NCI-H774 (cell line): ENCODE measurements at places on chromosomes 3 and 15.

DNA sequence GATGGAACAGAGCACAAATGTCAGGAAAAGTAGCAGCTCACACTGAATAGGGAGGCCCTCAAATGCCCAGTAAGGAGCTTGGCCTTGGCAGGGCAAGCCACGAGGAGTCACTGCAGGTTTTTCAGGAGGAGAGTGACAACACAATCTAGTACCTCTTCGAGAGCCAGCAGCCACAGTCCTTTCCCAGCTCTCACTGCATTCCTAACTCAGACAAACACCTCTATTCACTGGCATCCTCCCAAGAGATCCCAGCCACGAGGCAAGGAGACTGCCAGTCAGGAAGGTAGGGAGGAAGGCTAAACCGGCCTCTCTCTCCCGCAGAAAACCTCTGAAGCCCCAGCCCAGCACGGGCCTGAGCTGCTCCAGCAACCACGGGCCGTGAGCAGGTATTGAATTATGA, 146.0 kb upstream of the SMAD3 start:
- no peak for DNase-seq

DNA sequence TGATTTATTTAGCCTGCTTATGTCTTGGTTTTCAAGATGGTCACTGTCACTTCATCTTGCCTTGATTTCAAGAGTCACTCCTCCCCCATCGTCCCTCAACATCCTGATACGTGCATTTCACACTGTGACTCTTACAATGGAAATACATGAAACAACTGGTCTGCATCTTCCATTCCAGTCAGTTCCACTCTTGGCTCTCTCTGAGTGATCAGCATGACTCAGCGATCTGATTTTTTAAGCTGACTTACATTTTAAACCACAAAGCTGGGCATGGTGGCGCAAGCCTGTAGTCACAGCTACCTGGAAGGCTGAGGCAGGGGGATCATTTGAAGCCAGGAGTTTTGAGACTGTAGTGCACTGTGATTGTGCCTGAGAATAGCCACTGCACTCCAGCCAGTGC, 271.2 kb upstream of the ROPN1 start:
- DNase-seq: no peak

DNA sequence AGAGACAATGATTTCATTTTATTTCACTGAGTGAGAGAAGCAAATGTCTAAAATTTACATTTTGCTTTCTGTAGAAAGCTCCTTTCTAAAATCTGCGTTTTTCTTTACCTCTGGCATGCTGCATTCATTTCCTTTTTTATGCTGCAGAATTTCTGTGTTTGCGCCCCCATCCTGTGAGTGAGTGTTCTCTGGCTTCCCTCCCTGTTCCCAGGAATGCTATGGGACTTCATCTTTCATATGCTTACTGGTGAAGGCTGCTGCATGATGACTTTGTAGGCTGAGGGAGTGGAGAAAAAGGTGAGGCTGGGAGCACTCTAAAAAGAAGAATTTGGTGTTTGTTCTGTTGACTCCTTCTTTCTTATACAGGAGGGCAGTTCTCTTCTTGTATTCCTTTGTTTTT, 7.7 kb upstream of the TMC3 start:
- DNase-seq: no peak

DNA sequence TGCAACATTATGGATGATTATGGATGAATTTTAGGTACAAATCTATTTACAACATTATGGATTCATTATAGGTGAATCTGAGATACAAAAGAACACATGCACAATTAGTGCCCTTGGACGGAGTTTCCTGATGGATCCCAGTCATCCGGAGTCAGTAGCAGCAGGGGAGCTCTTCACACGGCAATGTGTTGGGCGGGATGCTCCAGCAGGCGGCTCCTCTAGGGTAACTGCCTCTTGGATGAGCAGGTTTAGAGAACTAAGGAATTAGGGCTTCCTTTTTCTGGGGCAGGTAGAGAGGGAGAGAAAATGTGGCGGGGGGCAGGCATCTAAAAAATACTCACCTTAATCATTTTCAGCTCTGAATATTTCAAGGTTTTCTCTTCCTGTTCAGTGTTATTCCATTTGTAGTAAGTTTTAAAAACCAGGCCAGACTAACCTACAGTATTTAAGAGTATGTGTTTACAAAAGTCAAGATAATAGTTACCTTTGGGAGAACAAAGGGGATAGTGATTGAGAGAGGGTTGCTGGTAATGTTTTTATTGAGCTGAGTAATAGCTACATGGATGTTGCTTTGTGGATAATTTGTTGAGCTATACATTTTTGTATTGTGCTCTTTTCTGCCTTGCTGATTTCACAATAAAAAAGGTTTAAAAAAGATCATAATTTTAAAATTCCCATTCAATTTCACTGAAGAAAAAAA, 27.4 kb upstream of the GOLM2 start:
- no peak for DNase-seq

- no peak for DNase-seq
These were observed 9.5 kb downstream of the OSBPL10 start for GRCh38 chr3:31971607-31972006.

DNA sequence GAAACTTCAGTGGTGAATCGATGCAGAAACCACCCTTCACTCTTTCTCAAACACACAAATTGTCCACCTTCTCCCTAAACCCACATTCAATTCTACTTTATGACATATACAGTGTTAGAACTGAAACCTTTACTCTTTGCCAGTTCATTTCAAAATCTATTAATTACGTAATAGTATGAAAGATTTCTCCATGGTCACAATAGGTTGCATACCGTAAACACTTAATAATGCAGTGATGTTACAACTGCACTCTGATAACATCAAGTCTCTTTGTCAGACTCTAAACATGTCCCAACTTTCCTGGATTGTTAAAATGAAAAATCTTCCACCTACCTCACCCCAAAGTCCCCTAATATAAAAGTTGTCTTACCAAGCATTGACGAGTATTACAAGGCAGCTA, 111.8 kb upstream of the PROK2 start:
- DNase-seq: no peak

GRCh38 chr3:117230924-117231323, 521.3 kb downstream of the TUSC7 start:
- DNase-seq: no peak

GRCh38 chr3:145649368-145649887, 511.6 kb downstream of the PLOD2 start:
- no peak for DNase-seq

GRCh38 chr15:42955518-42955917, 34.9 kb upstream of the TTBK2 start:
- DNase-seq: no peak

DNA sequence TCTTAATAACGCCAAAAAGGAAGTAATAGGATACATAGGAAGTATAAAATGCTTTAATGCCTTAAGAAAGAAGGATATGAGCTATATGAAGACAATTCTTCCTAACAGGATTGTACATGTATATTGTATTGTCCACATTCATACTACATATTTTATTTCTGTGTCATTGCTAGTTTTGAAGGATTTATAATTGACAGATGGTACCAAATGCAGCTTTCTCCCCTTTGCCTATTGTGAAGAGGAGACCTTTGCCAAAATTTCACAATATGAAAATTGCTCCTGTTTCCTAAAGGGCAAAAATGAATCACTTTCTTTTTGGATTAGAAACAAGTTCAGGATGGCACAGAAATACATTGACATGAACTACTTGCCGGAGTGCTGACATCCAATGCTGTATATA, 34.8 kb upstream of the EOMES start:
- DNase-seq: no peak

- DNase-seq: no peak
These were observed 9.6 kb upstream of the FMN1 start for GRCh38 chr15:33204087-33204486.

GRCh38 chr3:39205919-39206516, 13.6 kb upstream of the XIRP1 start:
- DNase-seq: no peak

- DNase-seq: peak; percentile 12
These were observed 12.4 kb downstream of the KLF13 start for GRCh38 chr15:31338879-31339557.

DNA sequence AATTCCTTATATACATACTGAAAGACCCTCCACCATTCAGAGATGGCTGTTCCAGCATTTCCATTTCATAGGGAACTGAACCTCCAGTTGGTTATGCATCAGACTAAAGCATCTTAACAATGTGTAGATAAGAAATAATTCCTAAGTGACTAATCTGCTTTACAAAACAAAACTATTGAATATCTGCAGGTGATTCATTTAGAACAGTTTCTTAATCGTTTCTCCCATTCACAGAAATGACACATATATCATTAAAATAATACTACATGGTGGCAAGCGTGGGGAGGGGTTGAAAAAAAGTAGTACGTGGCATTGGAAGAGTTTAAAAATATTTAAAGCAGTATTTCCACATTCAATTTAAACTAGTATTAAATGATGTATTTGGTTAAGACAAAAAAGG, 19.5 kb downstream of the COPS2 start:
- DNase-seq: no peak

DNA sequence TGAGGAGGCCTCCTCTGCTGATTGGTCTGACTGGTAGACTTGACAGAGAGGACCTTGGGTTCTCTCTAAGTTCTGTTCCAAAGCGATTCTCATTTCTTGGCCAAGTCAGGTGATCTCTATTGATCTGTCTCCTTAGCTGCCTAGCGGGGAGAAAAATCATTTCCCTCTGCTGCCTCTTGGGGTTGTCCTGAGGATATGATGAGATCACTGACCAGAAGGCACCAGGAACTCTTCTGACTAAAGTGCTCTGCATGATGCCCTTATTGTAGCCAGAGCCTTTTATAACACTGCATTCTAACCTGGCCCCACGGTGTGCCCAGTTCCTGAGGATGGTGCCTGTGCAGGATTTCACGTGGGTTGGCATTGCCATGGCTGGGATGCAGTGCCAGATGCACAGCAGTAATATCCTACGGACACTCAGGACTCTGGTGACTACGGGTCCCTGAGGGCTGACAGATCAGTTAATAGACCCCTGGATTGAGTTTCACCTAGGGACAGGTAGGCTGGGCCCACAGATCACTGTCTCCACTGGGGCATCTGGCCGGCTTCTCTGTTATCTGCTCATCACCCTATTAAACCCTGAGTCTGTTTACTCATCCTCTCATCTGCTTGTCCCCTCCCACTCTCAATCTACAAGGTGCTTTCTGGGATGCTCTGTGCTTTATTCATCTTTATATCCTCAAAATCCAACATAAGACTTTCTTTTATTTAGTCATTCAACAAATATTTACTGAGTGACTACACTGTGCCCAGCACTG, 3.9 kb upstream of the HEG1 start:
- DNase-seq: no peak

GRCh38 chr3:42796332-42796885, 7.9 kb downstream of the HIGD1A start:
- DNase-seq: no peak

GRCh38 chr3:39712413-39713048, 96.9 kb upstream of the MYRIP start:
- no peak for DNase-seq

- no peak for DNase-seq
These were observed 692 bp downstream of the SCAANT1 start for GRCh38 chr3:63911509-63911872.

- DNase-seq: no peak
These were observed 4.2 kb downstream of the PARP9 start for GRCh38 chr3:122559906-122560305.

DNA sequence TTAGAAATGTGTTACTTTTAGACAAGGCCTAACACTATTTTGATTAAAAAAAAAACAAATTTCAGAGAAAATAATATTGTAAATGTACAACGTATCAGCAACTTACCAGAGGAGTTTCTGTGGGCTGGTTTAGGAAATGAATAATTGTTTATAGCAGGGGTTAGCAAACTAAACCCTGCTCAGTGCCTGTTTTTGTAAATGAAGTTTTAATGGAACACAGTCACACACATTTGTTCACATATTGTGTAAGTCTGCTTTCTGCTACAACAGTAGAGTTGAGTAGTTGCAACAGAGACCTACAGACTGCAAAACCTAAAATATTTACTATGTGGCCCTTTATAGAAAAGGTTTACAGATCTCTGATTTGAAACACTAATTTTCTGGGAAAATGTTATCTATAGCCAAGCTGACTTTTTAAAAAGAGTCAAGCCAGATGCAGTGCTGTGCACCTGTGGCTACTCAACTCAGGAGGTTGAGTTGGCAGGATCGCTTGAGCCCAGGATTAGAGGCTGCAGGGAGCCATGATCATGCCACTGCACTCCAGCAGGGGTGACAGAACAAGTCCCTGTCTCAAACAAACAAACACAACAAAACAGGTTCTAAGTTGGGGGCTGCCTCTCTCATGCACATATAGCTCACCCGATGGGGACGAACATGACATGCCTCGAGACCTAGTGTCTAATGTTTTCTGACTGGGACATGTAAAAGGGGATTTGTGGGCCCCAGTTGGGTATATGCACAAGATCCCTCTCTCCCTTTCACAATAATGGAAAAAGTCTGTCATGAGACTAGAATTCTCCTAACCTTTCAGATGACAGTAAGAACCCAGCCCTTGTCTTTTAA, 182.5 kb downstream of the TNIK start:
- no peak for DNase-seq

- DNase-seq: no peak
These were observed 108.6 kb downstream of the ZNF385D start for GRCh38 chr3:21642433-21642832.

DNA sequence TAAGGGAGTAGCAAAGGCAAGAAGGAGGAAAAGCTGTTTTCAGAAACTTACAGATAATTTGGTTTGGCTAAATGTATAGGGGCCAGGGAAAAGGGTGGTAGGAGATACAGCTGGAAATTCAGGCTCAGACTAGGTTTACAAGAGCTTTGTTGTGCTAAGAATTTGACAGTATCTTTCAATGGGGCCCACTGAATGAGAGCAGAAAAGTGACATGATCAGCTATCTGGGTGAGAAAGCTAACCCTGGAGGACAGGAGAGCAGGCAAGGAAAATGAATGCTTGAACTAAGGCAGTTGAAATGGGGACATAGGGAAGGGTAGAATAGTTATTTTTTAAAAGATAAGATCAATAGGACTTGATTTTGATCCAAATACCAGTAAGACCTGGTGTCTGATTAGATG, 2.8 kb upstream of the EIF4G1 start:
- DNase-seq: no peak

- DNase-seq: no peak
These were observed 43.2 kb downstream of the SRGAP3 start for GRCh38 chr3:9206287-9206686.

- DNase-seq: peak; percentile 17
These were observed 83.7 kb downstream of the CMSS1 start for GRCh38 chr3:99901200-99901926.
